ENCODE measurements at places on chromosomes 2 and 18.

GRCh38 chr2:65416945-65417344 lies 15.5 kb downstream of the SPRED2 start:
- no peak for DNase-seq

GRCh38 chr2:64092502-64092901 lies 51.7 kb downstream of the PELI1 start:
- DNase-seq, result no peak

DNA sequence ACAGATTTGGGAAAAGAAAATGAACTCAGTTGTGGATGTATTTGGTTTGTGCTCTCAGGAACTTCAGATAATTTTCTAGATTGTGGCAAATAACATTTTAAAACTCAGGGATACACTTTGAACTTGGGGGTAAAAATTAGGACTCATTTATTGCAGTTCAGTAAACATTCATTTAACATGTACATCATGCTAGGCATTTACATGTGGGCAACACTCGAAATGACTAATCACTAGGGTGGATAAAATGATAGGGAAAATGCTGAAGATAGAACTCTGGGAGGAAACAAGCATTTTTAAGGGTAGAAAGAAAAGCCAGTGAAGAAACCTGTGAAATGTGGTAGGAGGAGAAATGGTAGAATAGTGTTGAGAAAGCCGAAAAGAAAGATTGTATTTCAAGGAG lies 7.8 kb downstream of the FAM117B start:
- no peak for DNase-seq

DNA sequence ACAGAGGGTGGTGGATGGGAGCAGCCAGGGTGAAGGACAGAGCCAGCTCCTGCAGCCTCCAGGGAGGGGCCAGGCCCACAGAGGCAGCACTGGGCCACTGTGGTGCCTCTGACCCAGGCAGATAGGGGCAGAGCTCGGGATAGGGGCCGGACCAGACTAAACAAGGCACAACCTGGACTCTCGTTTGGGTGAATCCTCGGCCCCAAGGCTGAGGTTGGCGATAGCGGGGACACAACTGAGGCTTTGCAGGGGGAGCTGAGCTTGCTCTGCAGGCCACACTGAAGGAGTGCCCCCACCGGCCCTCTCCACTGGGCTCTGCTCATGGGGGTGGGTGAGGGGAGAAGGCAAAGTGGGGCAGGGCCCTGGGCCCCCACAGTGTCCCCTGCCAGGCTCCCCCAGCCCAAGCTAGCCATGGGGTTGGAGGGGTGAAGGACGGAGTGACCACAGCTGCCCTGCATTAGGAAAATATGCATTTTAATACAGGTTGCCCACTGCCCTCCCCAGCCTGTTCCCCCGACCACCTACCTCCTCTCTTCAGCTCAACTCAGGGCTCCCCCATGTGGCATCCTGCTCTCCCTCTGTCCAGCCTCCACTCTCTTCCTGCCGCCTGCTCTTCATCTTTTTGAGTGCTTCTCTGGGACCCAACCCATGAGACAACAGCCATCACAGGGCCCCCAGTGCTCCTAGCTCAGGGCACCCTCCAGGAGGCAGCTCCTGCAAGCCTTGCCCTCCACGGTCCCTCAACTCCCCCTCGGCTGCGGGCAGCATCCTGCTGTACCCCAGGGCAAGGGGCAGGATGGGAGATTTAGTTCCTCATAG lies 152.8 kb downstream of the INHBB start:
- DNase-seq, result no peak

DNA sequence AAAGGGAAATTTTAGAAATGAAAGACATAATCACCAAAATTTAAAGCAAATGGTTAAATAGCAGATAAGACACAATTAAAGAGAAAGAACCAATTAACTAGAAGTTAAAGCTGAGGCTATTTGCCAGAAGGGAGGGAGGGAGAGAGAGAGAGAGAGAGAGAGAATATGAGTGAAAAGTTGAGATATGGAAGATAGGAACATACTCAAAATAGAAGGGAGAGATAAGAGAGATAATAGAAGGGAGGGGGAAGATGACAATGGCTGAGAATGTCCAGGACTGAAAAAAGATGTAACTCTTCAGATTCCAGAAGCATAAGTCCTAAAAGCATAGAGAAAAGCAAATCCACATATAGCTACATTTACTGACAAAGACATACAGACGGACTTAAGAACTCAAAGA lies 17.1 kb upstream of the AAK1 start:
- DNase-seq, result no peak

DNA sequence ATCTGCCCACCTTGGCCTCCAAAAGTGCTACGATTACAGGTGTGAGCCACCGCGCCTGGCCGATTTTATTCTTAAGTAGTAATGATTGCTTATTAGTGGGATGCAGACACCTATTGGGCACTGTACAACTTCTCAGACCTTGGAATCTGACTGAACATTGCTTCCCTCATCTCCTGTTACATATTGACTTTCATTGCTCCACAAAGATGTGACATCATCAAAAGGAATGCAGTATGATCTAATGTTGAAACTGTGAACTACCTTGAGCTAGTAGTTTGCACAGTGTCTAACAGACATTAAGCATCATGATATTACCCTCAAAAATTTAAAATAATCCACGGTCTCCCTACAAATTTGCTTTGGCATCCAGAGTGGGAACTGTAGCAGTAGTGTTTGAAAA lies 109.8 kb upstream of the SIX2 start:
- no peak for DNase-seq

DNA sequence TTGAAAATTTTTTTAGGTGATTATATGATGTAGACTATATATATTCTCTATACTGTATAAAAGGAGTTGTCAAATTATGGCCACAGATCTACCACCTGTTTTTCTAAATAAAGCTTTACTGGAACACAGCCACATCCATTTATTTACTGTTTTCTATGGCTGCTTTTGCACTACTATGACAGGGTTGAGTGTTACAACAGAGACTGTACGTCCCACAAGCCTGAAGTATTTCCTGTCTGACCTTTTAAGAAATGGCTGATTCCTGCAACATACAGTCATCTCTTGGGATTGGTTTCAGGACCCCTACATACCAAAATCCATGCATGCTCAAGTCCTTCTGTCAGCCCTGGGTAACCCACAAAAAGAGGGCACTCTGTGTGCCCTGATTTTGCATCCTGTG lies 508.3 kb downstream of the TSN start:
- no peak for DNase-seq

DNA sequence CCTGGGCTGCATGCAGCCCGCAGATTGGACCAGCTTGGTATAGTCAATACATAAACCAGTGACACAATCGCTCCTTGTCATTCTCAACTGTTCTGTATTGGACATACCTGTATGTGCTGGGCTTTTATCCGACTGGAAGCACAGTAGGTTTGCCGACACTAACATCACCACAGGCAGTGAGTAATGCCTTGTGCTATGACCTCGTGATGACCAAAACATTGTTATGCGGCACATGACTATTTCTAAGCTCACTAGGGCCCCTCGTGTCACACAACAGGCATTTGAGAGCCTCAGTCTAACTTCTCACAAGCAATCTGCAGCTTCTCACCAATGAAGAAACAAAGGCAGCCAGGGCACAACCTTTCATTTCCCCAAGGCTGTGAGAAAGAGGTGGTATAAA lies 320.8 kb downstream of the AFF3 start:
- no peak for DNase-seq

DNA sequence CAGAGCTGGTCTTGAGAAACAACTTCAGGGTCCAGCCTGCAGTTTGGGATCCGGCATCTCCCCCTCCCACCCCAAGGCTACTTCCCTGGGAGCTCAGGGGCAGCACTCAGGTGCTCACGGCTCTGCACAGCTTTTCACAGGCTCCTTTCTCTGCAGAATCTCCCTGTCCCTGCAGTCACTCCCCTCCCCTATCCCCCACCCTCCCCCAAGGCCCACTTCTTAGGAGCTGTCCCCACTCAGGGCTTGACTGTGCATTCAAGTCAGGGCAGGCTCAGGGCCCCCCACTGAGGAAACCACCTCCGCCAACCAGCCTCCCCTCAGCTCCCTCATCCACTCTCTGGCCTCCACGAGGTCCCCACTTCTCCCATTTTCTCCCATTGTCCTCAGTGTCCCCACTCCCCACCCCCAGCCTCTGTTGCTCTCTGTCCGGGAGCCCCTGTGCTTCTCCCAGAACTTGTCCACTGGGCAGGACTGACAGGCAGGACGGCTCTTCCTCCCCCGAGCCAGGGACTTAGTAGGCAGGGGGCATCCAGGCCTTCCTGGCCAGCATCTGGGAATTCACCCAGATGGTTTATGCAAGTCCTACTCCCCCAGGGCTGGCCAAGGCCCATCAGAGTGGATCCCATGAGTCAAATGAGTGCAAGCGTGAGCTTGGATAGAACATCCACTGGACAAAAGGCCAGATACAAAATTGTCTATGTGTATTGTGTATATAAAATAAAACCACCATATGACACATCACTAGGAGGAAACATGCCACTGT lies 7.6 kb downstream of the NMUR1 start:
- DNase-seq, result no peak

DNA sequence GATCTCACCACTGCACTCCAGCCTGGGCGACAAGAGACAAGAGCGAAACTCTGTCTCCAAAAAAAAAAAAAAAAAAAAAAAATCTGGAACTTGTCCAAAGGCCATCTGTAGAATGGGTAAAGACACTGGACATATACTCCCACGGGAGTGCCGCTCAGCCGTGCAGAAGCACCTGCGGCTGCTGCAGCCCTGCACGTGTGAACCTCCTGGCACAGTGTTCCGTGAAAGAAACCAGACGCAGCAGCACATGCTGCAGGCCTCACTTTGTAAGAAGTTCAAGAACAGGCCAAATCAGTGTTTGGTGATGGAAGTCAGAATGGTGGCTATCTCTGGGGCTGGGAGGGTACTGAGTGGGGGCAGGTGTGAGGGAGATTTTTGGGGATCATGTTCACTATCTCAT lies 6.5 kb downstream of the CHRND start:
- no peak for DNase-seq

DNA sequence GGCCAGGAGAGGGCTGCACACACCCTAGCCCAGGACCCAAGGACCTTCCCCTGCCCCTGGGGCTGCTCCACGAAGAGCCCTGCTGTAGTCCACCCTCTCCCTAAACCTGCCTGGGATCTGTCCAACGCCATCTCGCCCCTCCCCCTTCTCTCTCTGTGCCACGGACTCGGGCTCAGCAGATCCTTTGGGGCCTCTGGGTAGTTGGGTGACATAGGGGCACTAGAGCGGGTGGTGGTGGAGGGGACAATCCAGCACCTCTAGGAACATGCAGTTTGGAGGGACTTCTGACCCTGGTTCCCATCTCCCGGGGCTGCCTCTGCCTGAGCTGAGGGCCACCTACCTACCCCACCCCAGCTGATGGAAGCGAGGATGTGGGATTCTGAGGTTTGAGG lies 7.3 kb upstream of the CRYBA2 start:
- DNase-seq, result no peak

GRCh38 chr2:63840081-63840784 lies 1.5 kb upstream of the UGP2 start:
- no peak for DNase-seq

DNA sequence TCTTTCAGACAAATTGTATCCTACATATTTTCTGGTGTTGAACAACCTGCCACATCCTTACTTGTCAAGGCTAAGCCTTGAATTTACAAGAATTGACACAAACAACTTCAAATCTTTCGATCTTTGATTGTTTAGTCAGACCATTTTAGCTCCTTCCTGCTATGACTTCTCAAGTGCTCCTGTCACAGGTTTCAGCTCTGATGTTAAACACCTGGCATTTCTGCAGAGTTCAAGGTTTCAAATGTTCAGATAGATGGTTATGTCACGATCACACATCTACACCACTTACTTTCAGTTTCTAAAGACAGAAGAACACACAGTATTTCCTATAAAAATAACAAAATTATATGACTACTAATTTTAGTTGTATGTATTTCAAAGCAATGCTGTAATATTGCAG lies 84.0 kb downstream of the RND3 start:
- DNase-seq, result no peak

DNA sequence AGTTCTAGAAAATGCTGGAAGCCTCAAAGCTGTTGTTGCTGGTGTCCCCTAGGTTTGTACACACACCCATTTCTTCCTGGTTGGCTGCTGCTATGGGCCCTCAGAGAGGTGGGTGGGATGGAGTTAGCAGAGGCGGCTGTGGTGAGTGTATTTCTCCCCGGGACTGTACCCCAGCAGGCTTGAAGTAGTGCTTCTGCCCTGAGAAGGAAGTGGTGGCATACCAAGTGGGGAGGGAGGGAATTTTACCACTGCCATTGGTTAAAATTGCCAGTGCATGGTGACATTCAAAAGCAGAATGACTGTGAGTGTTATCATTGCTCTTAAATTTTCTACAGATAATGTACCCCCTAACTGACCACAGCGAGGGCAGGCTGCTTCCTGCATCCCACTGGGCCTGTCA lies 125.6 kb upstream of the CAPN13 start:
- DNase-seq, result no peak

DNA sequence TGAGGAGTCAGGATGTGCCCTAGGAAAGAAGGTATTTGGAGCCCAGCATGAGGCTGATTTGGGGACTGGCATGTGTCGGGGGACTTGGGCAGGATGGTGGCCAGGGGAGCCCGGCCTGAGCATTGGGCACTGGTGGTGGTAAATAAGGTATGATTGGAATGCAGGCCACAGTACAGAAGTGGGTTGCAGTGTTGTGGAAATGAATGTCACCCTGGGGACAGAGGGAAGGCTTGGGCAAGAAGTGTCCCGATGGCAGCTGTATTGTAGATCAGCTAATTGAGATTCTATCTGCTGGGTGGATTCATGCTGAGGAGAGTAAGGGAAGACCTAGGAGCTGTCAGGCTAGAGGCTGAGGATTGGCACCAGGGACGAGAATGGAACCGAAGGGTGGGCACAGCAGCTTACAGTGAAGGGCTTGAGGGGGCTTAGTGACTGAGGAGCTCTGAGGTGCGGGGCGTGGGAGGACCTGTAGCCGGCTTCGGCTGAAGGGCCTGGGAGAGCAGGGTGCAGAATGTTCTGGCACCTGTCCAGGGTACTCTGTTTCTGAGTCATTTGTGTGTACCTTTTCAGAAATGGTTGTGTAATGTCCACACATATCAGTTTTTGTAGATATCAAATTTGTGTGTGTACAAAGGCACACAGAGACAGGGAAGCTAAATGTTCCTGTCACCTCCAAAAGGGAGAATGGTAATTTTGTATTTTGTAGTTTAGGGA lies 170.2 kb downstream of the PRKCE start:
- no peak for DNase-seq

DNA sequence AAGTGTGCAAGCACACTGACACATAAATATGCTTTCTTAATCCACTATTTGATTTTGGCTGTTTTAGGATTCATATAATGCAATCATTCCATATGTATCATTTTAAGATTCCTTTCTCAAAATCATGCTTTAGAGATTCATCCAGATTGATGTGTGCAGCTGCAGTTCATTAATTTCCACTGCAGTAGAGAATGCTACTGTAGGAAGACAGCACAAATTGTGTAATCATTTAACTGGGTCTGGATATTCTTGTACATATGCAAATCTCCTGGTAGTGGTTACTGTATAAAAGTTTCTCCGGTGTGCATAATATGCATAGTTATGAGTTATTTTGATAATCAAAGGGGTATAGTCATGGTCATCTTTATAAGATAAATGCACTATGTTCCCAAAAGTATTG lies 502.5 kb upstream of the ACVR2A start:
- DNase-seq, result no peak

- no peak for DNase-seq
Observed at GRCh38 chr18:23135550-23136325, 453 bp downstream of the CABLES1 start.

GRCh38 chr2:11279398-11279797 lies 65.0 kb downstream of the ROCK2 start:
- no peak for DNase-seq

GRCh38 chr2:36403675-36404230 lies 48.2 kb downstream of the CRIM1 start:
- DNase-seq, result no peak

- DNase-seq, result no peak
Observed at GRCh38 chr2:124810132-124810531, 785.0 kb downstream of the CNTNAP5 start.

Data from stimulated activated CD4-positive, alpha-beta T cell treated with anti-CD3 and anti-CD28 coated beads, TNF-alpha, amount 100 ng/mL, for 1 hour (primary cell).